Stimulated activated memory B cell treated with anti-CD40 and anti-IgM and Interleukin-4, amounts not matched to agents 10 μg/mL and 1 μg/mL and 100 μg/mL, for 72 hours (primary cell): ENCODE measurements at places on chromosomes 2 and 18.

- no peak for ATAC-seq
Observed at GRCh38 chr2:71798266-71799012, 345.1 kb downstream of the DYSF start.

- peak; percentile 29 for ATAC-seq
Observed at GRCh38 chr2:8628866-8629209, 53.0 kb upstream of the ID2 start.

- no peak for ATAC-seq
Observed at GRCh38 chr2:45545943-45546342, 65.1 kb downstream of the SRBD1 start.

- no peak for ATAC-seq
Observed at GRCh38 chr2:190707726-190708125, 58.8 kb downstream of the NAB1 start.

DNA sequence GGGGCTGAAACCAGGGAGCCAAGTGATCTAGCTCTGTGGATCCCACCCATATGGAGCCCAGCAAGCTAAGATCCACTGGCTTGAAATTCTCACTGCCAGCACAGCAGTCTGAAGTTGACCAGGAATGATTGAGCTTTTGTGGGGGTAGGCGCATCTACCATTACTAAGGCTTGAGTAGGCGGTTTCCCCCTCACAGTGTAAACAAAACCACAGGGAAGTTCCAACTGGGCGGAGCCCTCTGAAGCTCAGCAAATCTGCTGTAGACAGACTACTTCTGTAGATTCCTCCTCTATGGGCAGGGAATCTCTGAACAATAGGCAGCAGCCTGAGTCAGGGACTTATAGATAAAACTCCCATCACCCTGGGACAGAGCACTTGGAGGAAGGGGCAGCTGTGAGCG, 96.7 kb downstream of the CCDC148 start:
- ATAC-seq: no peak

DNA sequence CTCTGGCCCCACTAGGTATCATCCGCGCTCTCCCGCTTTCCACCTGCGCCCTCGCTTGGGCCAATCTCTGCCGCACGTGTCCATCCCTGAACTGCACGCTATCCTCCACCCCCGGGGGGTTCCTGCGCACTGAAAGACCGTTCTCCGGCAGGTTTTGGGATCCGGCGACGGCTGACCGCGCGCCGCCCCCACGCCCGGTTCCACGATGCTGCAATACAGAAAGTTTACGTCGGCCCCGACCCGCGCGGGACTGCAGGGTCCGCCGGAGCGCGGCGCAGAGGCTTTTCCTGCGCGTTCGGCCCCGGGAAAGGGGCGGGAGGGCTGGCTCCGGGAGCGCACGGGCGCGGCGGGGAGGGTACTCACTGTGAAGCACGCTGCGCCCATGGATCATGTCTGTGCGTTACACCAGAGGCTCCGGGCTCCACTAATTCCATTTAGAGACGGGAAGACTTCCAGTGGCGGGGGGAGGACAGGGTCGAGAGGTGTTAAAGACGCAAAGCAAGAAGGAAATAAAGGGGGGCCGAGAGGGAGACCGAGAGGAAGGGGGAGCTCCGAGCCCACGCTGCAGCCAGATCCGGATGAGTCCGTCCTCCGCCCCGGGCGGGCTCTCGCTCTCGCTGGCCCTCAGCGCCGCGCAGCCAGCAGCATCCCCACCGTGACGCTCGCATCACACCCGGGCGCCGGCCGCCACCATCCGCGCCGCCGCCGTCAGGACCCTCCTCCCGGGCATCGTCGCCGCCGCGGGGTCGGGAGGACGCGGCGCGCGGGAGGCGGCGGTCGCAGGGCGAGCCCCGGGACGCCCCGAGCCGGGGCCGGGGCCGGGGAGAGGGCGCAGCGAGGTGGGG, 664 bp downstream of the NETO1 start:
- peak; percentile 50 for ATAC-seq

GRCh38 chr2:202099515-202099914, 26.5 kb downstream of the KIAA2012 start:
- ATAC-seq: no peak

DNA sequence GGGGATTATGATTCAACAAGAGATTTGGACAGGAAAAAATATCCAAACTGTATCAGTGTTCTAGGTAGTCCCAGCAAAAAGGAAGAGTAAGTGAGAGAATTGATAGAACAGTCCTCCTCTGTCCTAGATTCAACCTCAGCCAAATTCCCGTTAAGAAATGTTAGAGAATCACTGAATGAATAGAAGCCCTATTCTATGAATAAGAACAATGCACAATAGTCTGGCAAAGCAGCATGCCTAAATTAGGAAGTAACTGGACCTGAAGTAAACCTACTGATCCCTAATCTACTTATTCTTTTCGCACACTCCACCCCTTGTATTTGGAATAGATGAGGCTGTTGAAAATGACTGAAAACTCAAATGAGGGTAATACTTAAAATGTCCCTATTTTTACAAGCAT, 1665.5 kb downstream of the LRP1B start:
- ATAC-seq: no peak

DNA sequence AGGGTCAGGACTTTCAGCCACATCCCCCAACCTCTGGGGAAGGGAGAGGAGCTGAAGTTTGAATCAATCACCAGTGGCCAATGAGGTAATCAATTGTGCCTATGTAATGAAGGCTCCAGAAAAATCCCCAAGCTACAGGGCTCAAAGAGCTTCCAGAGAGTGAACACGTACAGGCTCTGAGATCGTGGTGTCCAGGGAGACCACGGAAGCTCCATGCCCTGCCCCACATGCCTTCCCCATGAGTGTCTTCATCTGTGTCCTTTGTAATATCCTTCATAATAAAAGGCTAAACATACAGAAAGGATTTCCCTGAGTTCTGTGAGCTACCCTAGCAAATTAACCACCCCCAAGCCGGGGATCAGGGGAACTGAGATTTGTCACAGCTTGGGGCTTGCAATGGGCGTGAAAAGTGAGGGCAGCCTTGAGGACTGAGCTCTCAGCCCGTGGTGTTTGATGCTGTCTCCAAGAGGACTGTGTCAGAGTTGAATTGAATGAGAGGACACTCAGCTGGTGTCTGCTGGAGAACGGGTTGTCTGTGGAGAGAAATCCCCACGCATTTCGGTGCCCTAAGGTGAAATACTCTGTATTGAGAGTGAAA, 25.5 kb upstream of the TUBB6 start:
- ATAC-seq: no peak

GRCh38 chr2:150162241-150162942, 325.1 kb downstream of the RND3 start:
- ATAC-seq: no peak

DNA sequence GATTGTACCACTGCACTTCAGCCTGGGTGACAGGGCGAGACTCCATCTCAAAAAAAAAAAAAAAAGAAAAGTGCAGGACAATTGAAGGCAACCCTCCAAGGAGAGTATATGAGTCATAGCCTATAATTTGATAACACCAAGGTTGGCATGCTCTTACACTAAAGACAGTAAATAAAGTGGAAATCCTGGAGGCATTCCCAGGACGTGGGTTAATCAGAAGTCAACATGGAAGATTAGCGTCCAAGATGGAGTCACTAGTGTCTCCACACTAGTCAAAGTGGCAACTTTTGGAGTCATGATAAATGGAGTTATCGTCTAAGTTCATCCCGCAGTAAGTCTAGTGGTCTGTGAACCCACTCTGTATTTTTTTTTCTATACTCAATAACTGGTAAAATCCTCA, 21.2 kb upstream of the UGGT1 start:
- no peak for ATAC-seq

DNA sequence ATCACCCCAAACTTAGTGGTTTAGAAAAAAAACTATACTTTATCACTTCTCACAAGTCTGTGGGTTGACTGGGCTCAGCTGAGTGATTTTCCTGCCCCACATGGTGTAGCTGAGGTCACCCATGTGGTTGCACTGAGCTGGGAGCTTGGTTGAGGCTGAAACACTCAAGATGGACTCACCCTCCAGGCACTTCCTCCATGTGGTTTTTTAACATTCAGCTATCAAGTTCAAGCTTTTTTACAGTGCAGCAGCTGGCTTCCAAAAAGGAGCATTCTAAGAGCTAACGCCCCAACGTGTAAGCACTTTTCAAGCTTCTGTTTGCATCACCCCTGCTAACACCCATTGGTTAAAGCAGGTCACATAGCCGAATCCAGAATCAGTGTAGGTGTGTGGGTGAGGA, 105.9 kb upstream of the CREB1 start:
- peak; percentile 99 for ATAC-seq

DNA sequence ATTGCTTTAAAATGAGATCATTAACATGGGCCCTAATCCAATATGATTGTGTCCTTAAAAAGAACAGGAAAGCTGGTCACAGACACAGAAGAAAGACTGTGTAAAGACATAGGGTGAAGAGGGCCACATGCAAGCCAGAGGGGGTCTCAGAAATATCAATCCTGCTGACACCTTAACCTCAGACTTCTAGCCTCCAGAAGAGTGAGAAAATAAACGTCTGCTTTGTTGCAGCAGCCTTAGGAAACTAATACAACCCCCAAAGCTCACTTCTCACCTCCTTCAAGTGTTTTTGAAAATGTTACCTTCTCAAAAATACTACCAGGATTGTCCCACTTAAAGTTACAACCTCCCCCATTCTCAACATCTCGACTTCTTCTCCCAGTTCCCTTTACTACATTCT, 39.8 kb upstream of the SESTD1 start:
- no peak for ATAC-seq

GRCh38 chr2:202632682-202633290, 2.0 kb upstream of the FAM117B start:
- ATAC-seq: no peak

GRCh38 chr2:163692611-163693482, 43.0 kb downstream of the FIGN start:
- no peak for ATAC-seq

GRCh38 chr18:44727291-44727690, 46.6 kb downstream of the SETBP1 start:
- ATAC-seq: no peak

DNA sequence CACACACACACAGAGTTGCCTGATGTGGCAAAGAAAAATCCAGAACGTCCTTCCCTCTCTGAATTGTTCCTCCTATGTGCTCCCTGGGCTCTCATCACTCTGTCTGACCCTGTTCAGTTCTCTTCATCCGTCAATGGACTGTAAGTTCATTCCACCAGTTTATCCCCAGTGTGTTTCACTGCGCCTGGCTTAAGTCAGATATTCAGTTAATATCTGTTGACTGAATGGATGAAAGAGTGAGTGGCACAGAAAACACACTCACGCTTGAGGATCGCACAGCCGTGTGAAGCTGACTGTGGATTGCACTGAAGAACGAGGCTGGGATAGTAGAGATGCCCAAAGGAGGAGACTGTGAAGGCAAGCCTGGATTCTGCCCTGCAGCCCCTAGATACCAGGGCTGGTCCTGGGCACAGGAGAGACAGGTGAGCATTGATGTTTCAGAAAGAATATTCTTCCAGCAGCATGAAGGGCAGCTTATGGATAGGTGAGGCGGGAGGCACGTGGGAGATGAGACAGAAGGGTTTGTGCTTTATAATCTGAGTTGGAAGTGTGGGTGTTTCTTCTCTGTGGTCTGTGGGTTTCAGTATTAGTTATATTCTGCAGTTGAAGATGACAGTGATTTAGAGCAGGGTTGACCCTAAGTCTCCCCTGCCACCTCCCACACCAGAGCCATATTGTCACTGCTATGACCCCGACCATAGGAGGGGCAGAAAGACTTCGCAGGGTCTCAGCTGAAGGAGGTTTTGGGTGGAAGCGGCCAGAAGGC, 129.9 kb downstream of the SOCS6 start:
- ATAC-seq: peak; percentile 70

- no peak for ATAC-seq
Observed at GRCh38 chr2:95287806-95288205, 9.3 kb upstream of the KCNIP3 start.

GRCh38 chr2:242011167-242011513, 141.6 kb downstream of the RTP5 start:
- peak; percentile 66 for ATAC-seq

- no peak for ATAC-seq
Observed at GRCh38 chr2:29367986-29368658, 252.9 kb downstream of the CLIP4 start.

- ATAC-seq: no peak
Observed at GRCh38 chr2:24513281-24514071, 22.4 kb downstream of the NCOA1 start.

GRCh38 chr2:60936757-60937156, 55.4 kb downstream of the REL start:
- no peak for ATAC-seq

- no peak for ATAC-seq
Observed at GRCh38 chr2:181058378-181059269, 78.2 kb downstream of the UBE2E3 start.

- no peak for ATAC-seq
Observed at GRCh38 chr2:233436691-233437438, 82.6 kb downstream of the DGKD start.

DNA sequence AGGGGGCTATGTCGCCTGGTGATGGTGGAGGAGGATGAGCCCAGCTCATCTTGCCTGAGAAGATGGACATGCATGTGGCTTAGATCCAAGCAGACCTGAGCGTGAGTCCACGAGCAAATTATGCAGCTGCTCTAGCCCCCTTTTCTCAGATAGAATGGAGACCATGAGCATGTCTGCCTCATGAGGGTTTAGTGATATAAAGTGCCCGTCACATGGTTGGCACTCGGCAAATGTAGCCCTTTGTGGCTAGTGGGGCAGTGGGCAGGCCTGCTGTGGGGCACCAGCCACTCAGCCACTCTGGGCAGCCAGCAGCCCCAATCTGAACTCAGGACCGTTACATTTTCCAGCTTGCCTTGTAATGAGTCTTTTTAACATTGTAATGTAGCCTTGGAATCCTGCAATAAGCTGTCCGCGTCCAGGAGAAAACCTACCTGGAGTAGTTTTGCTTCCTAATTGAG, 92.1 kb upstream of the HS6ST1 start:
- no peak for ATAC-seq

- ATAC-seq: no peak
Observed at GRCh38 chr2:608297-608696, 68.9 kb downstream of the TMEM18 start.

- no peak for ATAC-seq
Observed at GRCh38 chr2:167863377-167863776, 384.0 kb downstream of the STK39 start.

- ATAC-seq: no peak
Observed at GRCh38 chr2:62374301-62375112, 131.5 kb downstream of the TMEM17 start.

- no peak for ATAC-seq
Observed at GRCh38 chr2:2014251-2014771, 270.0 kb upstream of the PXDN start.

- no peak for ATAC-seq
Observed at GRCh38 chr18:74050807-74051206, 96.8 kb downstream of the FBXO15 start.
